Renal pelvis (tissue), 12 donors: ENCODE measurements at places on chromosomes 4 and X. TPM values are rescaled to one million over a fixed set of nuclear protein-coding genes. Genes with fewer than 3 reads are reported as not detected.

The AVPR2 gene
- 5.9 TPM for polyA plus RNA-seq

The UGT2B11 gene
- polyA plus RNA-seq: 0.30 TPM

The BTC gene
- 5.6 TPM for polyA plus RNA-seq

The TMPRSS11F gene
- polyA plus RNA-seq: 0.13 TPM

The GATA1 gene
- polyA plus RNA-seq: 0.54 TPM

The ASMT gene
- not detected for polyA plus RNA-seq
